NCI-H2171 (cell line): ENCODE measurements at places on chromosomes 5 and 9.
A peak's percentile ranks its signal among the peaks of the same experiment; 100 is the strongest.

GRCh38 chr9:16069671-16070454 is 517.0 kb downstream of the CCDC171 start:
- no peak for DNase-seq

DNA sequence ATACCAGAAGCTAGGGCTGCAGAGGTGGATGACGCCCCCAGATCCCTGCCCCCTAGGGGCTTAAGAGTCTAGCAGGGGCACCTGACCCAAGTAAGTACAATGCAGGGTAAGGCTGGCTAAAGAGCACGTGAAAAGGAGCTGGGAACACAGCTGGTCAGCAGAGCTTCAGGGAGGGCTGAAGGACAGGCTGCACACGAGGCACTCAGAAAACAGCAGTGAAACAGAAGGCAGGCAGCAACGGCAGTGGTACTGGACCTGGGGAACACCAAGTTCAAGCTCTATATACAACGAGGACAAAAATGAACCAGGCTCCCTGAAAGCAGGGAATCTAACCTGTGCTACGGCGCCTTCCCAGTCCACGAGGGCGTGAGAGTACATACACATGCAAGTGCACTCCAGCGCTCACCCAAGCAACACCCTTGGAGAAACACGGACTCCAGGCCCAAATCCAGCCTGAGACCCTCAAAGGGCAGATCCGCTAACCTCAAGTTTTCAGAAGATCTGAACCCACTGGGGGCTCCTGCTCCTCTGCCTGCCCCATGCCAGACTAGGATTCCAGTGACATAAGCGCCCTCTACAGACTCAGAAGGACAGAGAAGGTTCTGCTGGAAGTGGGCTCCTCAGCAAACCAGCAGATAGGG is 57.4 kb downstream of the PSMB7 start:
- DNase-seq, result no peak

DNA sequence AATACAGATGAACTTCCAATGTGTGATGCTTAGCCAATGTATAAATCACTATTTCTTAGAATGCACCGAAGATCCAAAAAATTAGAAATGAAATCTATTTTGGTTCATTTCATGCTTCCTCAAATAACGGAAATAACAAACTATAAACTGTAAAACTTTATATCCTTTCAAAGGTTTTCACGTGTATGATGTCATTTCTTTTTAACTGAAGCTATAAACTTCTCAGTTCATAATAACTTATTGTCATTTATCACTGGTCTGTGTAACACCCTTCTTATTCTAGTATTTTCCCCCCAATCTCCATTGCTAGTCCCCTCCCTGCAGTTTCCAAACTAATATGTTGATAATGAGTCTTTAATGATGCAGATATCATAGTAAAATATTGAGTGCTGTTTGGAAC is 36.4 kb downstream of the DMRT2 start:
- DNase-seq, result no peak

DNA sequence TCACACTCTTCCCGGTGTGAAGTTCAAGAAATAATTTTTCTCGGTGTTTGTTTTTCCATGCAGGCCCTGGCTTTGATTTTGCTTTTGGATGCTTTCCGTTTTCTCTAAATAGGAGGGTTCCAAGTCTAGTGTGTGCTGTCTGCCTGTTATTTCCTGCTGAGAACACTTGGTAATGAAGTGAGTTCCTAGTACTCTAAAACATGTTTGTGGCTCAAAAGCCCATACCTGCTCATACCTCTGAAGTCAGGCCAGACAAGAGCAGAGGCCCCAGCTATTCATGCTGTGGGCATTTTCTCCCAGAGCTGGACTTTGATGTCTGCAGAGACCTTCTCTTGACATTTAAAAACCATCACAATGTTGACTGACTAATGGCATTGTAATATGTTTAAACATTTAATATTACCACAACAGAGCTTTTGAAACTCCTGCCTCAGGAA is 211.2 kb downstream of the GOLPH3 start:
- no peak for DNase-seq

- DNase-seq, result peak; percentile 59
Observed at GRCh38 chr5:127517480-127518318, at the start of gene PRRC1. PRRC1 (plus strand) TSS chr5:127517640; CDS start chr5:127523480, 5,840 bp downstream.

- peak; percentile 83 for DNase-seq
Observed at GRCh38 chr9:136625101-136626065, 37.3 kb upstream of the EGFL7 start.

DNA sequence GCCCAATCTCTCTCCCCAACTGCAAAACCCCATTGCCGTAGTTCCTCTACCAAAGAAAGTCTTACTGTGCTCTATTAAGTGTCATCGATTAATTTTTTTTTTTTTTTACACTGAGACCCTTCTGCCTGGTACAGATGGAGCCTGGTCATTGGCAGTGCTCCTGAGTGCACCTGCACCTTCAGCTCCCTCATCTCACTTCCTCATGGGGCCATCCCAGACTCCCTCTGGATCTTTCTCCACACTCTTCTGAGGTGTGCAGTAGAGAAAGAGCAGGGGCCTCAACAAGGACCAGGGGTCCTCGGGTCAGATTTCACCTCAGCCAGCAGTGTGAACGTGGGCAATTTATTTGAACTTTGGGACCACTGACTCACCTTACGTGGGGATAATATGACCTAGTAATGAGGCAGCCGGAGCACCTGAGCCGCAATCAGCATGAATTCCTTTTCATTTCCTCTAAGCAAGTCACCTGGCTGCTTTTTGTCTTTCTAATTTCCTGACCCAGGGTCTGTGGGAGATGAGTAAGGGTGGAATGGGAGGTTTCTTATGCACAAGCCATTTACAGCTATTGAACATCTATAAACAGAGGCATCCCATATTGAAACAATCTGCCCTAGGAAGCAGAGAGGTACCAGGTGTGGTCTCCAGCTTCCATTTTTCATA is 22.3 kb upstream of the GABRP start:
- DNase-seq, result no peak

DNA sequence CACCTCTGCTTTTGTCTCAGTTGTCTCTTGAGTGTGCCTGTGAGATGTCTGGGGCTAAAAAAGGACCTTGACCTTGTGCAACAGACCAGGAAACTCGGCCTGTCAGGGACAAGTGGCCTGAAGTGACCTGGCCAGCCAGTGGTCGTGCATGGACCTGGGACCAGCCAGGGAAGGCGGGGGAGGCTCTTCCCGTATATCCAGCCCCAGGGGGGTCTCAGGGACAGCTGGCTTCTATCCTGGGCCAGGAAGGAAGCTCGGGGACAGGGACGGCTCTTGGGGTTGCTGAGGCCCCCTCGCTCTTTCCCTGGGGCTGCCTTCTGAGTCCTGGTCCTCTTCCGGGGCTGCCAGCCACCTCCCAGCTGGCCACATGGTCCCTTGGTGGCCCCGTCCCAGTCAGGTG is 3.2 kb upstream of the ADAMTSL2 start:
- DNase-seq, result no peak

DNA sequence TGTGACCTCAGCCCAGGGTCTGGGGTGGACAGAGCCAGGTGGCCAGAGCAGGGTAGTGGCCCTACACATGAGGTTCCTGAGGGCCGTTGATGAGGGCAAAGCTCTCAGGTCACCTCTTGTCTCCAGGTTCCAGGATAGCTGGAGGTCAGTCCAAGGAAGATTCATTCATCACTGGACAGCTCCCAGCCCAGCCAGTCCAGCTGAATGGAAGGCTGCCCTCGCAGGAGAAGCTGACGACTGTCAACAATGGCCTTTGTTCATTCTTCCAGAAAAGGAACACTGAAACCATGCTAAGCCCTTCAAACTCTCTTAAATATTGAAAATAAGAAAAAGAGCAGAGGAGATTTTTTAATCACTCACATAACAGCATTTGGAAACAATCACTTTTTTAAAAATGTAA is 169.7 kb upstream of the TBCA start:
- DNase-seq, result no peak

DNA sequence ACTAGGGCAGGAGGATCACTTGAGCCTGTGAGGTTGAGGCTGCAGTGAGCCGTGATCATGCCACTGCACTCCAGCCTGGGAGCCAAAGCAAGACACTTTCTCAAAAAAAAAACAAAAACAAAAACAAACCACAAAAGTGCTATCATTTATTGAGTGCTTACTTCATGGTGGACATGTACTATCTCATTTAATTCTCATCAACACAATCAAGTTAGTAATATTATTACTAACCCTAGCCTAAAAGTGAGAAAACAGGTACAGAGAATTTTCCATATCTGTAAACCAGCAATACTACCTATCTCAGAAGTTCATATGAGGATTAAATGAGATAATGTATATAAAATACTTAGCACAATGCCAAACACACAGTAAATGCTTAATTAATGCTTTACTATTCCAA is 85.8 kb downstream of the MAPKAP1 start:
- no peak for DNase-seq

DNA sequence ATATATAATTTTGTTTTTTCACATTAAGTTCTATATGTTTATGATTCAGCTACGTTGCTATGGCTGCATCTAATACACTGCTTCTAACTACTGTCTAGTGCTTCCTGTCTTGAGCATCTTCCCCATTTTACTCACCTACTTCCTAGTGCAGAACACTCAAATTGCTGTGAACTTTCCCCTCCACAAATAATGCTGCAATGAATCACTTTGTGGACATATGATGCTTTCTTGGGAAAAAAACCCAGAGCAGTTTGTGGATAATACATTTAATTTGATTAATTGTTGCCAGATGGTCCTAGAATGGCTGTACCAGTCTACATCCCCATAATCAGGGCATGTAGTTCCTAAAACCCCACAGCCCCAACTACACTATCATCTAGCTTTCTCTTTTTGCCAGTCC is 18.5 kb downstream of the CD180 start:
- no peak for DNase-seq

- no peak for DNase-seq
Observed at GRCh38 chr5:171142617-171143016, 166.4 kb upstream of the TLX3 start.

DNA sequence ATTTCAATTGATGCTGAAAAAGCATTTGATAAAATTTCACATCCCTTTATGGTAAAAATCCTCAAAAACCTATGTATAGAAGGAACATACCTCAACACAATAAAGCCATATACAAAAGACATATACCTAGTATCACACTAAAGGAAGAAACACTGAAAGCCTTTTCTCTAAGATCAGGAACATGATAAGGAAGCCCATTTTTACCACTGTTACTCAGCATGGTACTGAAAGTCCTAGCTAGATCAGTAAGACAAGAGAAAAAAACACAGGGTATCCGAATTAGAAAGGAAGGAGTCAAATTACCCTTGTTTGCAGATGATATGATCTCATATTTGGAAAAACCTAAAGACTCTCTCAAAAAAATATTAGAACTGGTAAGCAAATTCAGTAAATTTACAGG is 350.2 kb upstream of the PDE4D start:
- DNase-seq, result no peak

GRCh38 chr5:34415559-34416198 is 240.4 kb upstream of the RAI14 start:
- no peak for DNase-seq

- DNase-seq, result no peak
Observed at GRCh38 chr9:89879276-89879675, 274.5 kb downstream of the GADD45G start.
